Naive thymus-derived CD4-positive, alpha-beta T cell (primary cell): ENCODE measurements at places on chromosomes 13 and 19. TPM values are rescaled to one million over a fixed set of nuclear protein-coding genes. Genes with fewer than 3 reads are reported as not detected.

The CYP4F3 gene
- polyA plus RNA-seq, result not detected

The ANGPTL4 gene
- polyA plus RNA-seq, result not detected

The AMER2 gene
- not detected for polyA plus RNA-seq

The C19orf53 gene
- polyA plus RNA-seq, result 289 TPM

The GIPC3 gene
- 1.3 TPM for polyA plus RNA-seq

The FFAR1 gene
- polyA plus RNA-seq, result not detected

The REEP6 gene
- polyA plus RNA-seq, result 5.6 TPM

The DAND5 gene
- polyA plus RNA-seq, result not detected

The SLC17A7 gene
- not detected for polyA plus RNA-seq

The LILRB5 gene
- polyA plus RNA-seq, result not detected

The OR7D2 gene
- not detected for polyA plus RNA-seq

The SPACA4 gene
- not detected for polyA plus RNA-seq
